ENCODE measurements at places on chromosomes 11 and 22. TPM values are rescaled to one million over a fixed set of nuclear protein-coding genes. Genes with fewer than 3 reads are reported as not detected.

MS4A1 gene
- total RNA-seq, result not detected

DNAJB7 gene
- total RNA-seq, result not detected

DNA sequence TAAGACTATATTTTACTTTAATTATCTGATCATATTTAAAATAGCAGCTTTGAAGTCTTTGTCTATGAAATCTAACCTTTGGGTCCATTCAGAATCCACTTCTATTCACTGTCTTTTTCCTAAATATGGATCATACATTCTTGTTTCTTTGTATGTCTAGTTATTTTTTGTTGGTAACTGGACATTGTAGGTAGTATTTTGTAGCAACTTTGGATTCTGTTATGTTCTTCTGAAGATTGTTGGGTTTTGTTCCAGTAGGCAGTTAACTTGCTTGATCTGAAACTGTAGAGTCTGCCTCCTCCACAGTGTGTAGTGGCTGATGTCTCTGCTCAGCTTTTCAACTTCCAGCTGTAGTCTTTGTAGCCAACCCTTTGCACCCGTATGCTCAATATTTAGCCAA is 37.5 kb upstream of the GAL start:
- no peak for DNase-seq
- no peaks in the 10 kb centered on the region for H3K27me3 ChIP-seq

DNA sequence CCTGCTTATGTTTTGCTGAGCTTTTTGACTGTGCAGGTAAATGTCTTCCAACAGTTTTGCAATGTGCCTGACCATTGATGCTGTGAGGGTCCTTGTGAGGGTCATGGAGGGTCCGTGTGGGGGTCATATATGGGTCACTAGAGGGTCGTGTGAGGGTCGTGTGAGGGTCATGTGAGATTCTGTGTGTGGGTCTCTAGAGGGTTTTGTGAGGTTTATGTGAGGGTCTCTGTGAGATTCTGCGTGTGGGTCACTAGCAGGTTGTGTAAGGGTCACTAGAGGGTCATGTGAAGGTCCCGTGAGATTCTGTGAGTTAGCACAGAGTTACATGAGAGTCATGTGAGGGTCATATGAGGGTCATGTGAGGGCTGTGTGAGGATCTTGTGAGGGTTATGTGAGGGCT is 263.9 kb upstream of the B3GAT1 start:
- no peaks in the 10 kb centered on the region for H3K4me1 ChIP-seq
- H3K27ac ChIP-seq, result no peak overlapping the region
- no peaks in the 10 kb centered on the region for H3K36me3 ChIP-seq

DNA sequence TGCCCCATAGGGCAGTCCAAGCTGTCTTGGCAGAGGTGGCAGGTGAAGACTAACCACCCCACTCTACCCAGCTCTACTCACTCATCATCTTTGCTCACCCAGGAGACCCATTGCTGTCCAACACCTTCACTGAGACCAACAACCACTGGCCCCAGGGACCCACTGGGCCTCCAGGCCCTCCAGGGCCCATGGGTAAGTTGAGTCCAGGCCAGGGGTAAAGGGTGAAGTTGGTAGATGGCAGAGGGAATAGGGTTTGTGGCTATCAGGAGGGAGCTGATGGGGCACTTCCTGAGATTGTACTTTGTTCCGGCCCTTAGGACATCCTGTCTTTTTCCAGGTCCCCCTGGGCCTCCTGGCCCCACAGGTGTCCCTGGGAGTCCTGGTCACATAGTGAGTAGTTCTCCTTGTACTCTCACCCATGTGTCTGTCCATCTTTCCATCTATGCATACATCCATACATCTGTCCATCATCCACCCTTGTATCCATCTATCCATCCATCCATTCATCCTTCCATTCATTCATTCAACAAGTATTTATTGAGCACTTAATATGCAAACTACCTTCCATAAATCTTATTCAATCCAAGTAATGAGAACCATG is 27.7 kb downstream of the EMID1 start:
- H3K4me1 ChIP-seq, result no peaks in the 10 kb centered on the region
- no peak overlapping the region for H3K27ac ChIP-seq
- no peaks in the 10 kb centered on the region for H3K36me3 ChIP-seq
- H3K27me3 ChIP-seq, result no peaks in the 10 kb centered on the region
- no peak overlapping the region for H3K4me3 ChIP-seq

DNA sequence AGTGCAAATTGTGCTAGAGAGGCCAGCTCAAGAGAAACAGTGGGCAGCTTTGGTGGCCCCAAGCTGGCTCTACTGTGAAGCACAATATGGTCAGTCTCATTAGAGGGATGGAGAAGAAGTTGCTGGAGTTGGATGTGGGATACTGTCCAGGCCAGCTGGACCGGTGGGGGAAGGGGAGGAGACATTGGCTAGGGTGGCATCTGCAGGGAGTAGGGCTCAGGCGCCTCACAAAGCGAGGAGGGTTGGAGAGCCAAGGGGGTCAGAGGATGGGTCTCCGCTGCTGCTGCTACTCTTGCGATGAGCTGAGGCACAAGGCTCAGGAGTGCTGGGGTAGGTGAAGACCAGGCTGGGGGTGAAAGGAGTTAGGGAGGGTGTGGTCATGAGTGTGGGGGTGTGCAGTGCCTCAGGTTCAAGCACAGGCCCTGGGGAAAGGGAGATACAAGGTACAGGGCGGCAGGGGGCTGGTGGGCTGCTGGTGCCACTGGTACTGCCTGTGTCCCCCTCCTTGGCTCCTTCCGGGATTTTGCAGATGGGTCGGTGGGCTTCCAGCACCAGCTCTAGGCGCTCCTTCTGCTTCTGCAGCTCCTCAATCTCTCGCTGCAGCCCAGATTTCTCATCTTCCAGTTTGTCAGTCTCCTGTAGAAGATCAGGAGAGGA is 2.3 kb downstream of the CCDC85B start:
- peak overlapping the region; percentile 84 for H3K4me3 ChIP-seq
- DNase-seq, result no peak
- no peaks in the 10 kb centered on the region for H3K36me3 ChIP-seq
- H3K4me1 ChIP-seq, result peaks cover 49% of the 10 kb centered on the region
- H3K27me3 ChIP-seq, result no peaks in the 10 kb centered on the region
